ENCODE measurements at places on chromosomes 2 and 18. TPM values are rescaled to one million over a fixed set of nuclear protein-coding genes. Genes with fewer than 3 reads are reported as not detected.

DNA sequence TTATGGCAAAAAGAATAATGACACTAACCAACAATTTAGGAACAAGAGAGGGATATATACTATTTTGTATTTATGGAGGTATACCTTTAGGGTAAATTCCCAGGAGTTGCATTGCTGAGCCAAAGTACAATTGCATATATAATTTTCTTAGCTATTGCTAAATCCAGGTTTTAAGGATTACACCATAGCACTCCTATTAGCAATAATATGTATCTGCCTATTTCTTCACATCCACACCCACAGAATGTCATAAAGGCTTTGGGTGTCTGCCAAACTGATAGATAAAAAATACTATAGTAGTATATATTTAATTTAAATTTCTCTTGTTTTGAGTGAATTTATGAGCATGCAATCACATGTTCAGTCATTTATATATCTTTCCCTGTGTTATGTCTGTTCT is 11.5 kb upstream of the SERPINB13 start:
- no peak for DNase-seq

DNA sequence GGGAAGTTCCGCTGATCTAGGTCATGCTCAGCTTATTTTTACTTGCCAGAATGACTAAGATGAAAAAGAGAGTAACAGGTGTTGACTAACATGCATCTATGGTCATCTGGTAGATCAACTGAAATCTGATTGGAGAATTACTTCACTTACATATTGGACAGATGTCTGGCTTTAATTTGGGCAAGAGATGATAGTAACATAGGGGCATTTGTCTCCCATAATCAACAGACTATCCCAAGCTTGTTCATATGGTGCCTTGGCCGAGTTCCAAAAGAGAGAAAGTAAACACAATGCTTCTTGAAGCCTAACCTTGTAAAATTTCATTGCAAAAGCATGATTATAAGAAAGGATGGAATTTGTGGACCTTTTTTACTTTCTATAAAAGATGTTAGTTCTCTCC is 503.7 kb downstream of the ADCYAP1 start:
- no peak for DNase-seq

DNA sequence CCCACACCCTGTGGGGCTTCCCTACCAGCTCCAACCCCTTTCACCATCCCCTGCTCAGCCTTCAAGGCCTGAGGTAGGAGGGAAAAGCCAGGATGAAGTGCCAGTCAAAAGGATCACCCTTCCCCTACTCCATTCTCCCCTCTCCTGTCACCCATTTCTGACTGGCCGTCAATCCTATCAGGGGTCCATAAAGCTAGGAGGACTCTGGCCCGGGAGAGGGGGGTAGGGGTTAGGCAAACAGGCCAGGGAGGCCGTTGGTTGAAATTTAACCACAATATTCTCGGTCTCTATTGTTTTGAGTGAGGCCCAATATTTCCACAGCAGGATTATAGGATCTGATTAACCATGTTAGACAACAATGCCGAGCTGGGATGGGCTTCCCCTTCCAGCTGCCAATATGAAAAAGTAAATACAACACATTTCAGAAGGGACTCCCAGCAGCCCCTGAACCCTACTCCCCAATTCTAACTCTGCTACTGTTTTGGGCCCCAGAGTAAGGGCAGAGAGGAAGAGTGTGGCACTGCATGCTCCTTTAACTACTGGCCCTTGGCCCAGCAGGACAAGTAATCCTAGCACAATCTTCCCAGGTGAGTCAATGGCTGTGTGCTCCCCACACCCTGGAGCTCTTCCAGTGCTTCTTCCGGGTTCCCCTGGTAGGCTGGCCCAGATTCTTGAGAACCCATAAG is 10.6 kb upstream of the IHH start:
- no peak for DNase-seq

- no peak for DNase-seq
These were observed 15.3 kb downstream of the LAPTM4A start for GRCh38 chr2:20035955-20036666.

DNA sequence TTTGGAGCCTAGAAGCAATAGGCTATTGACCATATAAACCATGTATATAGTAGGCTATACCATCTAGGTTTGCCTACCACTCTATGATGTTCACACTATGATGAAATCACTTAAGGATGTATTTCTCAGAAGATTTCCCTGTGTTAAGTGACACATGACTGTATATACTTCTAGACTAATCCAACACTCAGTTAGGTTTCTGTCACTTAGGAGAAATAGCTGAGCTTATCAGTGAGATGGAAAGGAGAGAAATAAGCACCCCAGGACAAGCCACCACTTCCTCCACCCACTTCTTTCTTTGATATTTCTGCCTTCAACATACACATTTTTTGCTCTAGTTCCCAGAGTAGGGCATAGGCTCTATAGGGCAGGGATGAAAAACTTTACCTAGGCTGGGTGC is 7.8 kb downstream of the PECR start:
- DNase-seq, result no peak

Gene SRD5A2
- not detected for total RNA-seq

Gene CFAP65
- not detected for total RNA-seq

Gene TUBA3E
- total RNA-seq, result 47.1 TPM

- DNase-seq, result no peak
These were observed 1093.9 kb downstream of the CBLN2 start for GRCh38 chr18:71450257-71450656.

- DNase-seq, result no peak
These were observed 144.2 kb downstream of the WDR7 start for GRCh38 chr18:56795381-56795780.

Gene GAL3ST2
- not detected for total RNA-seq

- no peak for DNase-seq
These were observed 2.9 kb upstream of the DSG4 start for GRCh38 chr18:31373641-31374040.

DNA sequence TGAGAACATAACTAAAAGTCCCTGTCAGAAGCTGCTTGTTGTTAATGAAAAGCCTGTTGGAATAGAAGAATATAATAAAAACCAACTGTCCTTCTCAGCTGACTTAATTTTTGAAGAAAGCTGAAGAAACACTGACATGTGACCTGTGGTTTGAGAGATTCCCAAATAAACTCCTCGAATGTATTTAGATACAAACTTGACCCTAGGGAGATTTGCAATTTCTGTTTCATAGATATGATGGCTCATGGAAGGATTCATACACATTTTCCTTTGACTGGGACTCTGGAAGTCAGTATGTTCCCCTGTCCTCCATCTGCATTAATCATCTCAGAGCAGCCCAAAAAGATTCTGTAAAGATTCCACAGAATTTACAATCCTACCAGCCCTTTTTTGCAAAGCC is 195.1 kb downstream of the TMEM247 start:
- DNase-seq, result no peak

DNA sequence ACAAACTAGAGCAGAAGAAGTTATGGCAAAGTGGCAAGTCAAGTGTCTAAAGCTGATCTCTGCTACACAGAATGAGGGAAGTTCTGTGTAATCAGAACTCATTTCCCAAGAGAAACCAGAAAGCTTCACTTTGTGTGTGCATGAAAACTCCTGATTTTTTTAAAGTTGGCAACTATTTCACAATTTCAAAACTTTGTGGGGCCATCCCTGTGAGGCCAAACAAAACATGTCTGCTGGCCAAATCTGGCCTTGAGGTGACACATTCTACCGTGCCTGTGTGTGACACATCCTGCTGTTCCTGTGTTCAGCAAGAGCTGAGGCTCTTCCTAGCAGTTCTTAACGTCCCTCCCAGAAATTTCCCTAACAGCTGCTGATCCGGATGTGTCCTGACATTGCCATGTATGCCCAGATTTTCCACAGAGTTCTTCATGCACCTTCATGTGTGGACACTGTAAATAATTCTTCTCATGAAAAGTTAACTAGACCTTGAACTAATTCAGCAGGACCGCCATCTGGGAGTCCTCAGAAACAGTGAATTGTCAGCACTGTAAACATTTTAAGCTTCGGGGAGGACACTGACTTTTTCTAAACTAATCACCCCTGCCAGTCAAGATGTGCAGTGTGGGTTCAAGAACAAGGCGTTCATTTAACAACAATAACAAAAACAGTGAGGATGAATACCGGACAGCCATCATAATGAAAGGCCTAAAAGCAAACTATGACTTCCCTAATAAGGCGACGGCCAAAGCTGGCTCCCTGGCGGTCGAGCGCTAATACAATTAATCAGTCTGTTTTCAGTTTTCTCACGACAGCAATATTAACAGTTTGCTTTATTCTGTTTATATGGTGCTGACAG is 99.0 kb downstream of the PLEKHM3 start:
- DNase-seq, result peak; percentile 25

- DNase-seq, result no peak
These were observed 289.2 kb downstream of the ERBB4 start for GRCh38 chr2:212249451-212249850.

DNA sequence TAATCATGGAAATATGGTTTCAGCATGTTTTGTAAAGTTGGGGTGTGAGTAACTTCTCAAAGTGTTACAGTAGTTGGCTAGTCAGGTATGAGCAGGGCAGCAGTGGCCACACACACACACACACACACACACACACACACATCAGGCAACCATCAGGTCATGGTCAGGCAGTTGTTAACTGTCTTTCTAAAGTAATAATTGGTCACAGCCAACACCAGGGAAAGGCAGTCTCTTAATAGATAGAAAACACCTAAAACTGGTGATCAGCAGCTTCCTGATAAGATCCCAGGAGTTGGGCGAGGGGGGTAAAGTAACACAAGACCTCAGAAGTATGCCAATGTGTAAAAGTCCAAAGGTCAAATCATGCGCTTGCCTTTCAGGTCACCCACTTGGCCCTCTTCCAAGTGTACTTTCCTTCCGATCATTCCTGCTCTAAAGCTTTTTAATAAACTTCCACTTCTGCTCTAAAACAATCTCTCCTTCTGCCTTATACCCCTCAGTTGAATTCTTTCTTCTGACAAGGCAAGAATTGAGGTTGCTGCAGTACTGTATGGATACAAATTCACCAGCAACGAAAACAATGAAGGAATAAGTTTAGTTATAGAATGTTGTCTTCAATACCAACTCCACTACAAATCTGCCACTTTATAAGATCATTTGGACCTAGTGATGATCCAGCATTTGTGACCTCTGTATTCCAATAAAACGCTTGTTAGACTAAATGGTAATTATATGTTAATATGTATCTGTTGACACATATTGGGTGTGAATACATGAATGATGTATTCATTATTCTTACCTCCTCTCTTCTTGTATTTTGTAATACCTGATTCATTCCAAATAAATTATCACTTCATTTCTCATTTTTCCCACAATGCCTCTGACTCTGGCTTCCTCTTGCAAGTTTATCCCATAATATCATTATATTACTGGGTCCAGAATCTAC is 254.3 kb downstream of the METTL4 start:
- no peak for DNase-seq

- no peak for DNase-seq
These were observed 41.0 kb downstream of the TRABD2A start for GRCh38 chr2:84839851-84840250.

- no peak for DNase-seq
These were observed 940.5 kb upstream of the DDX18 start for GRCh38 chr2:116874021-116874420.

Gene EML6
- 0.77 TPM for total RNA-seq

GRCh38 chr2:147181351-147182029 is 663.3 kb upstream of the ACVR2A start:
- no peak for DNase-seq

Gene SPR
- 53.5 TPM for total RNA-seq

- no peak for DNase-seq
These were observed 29.5 kb downstream of the RAB31 start for GRCh38 chr18:9737472-9738121.

DNA sequence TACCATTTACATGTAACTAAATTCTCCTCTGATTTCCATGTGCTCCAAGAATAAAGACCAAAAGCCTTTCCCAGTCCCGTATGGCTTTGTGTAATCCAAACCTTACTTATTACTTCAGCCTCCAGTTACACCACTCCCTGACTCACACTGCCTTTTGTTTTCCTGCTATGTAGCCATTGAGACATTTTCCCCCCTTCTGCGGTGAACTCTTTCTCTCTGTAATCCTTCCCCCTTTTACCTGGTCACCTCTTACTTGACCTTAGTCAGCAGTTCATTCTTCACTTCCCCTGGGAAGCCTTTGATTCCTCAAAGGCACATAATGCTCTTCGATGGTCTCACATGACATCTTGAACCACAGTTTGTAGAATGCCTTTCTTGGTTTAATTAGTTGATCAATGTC is 256.0 kb upstream of the FANCL start:
- no peak for DNase-seq

GRCh38 chr18:45462179-45462578 is 153.1 kb upstream of the SLC14A2 start:
- DNase-seq, result no peak

Gene MC2R
- total RNA-seq, result not detected

DNA sequence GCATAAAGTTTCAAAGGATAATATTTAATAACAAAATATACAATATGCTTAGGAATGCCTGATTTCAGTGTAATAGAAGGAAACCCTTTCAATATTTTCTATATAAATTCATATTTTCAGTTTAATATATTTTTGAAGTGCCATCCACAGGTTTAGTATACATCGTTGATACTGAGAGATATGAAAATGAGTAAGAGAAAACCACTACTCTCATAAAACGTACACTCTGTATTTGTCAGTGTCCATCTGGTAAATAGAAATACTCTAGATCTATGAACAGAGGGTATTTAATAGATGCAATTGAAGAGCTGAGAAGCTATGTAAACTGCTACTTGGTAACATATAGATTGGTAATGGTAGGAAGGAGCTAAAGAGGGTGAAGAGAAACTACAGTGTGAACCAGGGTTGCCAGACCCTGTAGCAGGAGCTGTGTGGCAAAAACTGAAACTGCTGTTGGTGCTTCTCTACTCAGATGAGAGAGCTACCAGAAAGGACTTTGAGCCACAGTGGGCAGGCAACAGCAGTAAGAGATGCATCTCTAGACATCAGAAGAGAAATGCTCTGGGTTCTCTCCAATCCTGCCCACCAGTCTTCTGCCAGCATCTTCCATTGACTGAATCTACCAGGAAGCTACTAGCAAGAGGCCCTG is 187.4 kb downstream of the CCDC102B start:
- DNase-seq, result no peak

Gene PLB1
- total RNA-seq, result 2.4 TPM

DNA sequence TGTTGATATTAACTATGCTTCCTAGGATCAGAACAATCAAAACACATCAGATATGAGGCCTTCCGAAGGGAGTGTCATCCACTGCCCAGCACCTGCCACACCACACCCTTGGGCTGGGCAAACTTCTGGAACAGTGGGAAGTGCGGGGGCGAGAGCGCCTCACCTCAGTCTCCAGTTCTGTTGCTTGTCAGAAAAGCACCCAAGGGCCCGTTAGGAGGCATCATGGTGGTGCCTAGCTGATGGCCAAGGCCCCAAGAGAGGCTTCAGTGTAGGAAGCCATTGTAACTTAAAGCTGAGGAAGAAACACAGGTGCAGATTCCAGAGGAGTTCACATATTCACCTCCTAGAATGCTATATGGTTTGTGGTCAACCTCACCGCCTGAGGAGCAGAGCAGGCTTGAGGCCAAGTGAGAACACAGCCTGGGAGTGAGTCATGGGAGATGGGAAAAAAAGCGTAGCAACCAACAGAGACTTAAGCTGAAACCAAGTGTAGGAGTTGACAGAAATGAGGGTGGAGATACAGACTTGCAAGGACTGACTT is 85.1 kb upstream of the ATL2 start:
- DNase-seq, result no peak
